ENCODE measurements at places on chromosomes 13 and 19.

GRCh38 chr19:12881172-12881808, at the start of gene DNASE2:
Gene DNASE2 (minus strand): TSS chr19:12881449. CDS start chr19:12881375, 74 bp downstream.
- peak within 1 kb of the TSS; percentile 86 for H3K27ac ChIP-seq
- H3K27me3 ChIP-seq, result peaks cover 11% of the 10 kb centered on the region
- peaks cover 15% of the 10 kb centered on the region for H3K4me1 ChIP-seq

DNA sequence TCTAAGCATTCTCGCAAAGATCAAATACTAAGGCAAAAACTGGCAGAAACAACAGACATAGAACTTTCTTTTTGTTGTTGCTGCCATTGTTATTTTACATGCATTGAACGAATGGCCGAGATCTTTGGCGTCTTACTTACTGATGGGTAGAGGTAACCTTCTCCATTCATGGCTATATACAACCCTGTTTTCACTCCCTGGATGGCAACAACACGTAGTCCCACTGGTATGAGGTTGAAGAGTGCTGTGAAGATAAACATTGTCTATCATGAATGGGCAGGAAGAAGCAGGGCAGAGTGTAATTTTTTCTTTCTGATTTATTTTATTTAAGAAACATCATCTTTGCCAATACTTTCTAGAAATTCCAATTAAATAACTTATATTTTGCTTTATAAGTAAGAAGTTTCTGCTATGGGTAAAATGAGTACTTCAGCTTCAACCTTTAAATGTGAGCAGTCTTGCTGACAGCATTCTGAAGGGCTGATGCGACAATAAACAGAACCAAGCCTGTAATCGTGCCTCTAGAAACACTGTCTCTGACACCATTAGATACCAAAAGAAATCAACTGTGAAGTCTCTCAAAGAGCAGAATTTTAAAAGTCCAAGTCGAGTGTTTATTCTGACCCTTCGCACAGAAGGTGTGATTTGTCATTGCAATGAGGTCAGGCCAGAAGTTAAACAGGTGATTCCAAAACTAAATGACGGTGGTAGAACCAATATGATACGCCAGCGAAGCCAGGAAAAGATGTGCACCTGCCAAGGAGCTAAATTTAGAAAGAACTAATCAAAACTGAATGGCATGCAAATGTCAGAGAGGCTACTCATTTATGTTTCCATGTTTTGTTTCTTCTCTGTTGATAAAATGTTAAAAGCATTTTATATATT, 416.4 kb downstream of the ITGBL1 start:
- H3K4me3 ChIP-seq, result no peak overlapping the region
- H3K27me3 ChIP-seq, result peaks cover 49% of the 10 kb centered on the region
- H3K36me3 ChIP-seq, result no peaks in the 10 kb centered on the region
- DNase-seq, result no peak

- no peak overlapping the region for H3K4me3 ChIP-seq
- peak; percentile 91 for DNase-seq
- peaks cover 10% of the 10 kb centered on the region for H3K4me1 ChIP-seq
- peak overlapping the region; percentile 47 for H3K27ac ChIP-seq
Measured at GRCh38 chr19:5536337-5536894, 31.3 kb downstream of the TINCR start.

DNA sequence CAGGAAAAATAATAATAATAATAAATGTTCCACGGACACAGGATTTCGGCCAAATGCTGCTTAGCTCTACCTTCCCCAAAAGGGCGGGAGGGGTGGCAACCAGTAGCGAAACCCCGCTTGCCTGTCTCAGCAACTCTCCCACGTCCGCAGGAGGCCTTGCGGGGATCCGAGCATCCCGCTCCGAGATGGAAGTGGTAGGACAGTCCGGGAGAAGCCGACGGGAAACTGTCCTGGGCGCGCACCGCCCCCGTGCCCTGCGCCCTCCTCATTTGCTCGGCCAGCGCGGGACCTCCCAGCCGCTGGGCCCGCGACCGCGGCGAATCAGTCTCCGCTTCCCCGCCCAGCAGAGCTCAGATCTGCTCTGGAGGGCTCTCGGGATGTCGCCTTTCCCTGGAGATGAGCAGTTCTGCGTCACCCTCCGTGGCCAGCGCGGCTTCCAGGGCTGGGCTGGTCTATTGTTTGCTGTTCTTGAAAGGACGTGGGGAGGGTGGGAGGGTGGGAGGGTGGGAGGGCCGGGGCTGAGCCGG, 48.9 kb upstream of the PABPC3 start:
- peaks cover 75% of the 10 kb centered on the region for H3K27me3 ChIP-seq
- no peaks in the 10 kb centered on the region for H3K36me3 ChIP-seq
- H3K27ac ChIP-seq, result no peak overlapping the region
- peak overlapping the region; percentile 64 for H3K4me3 ChIP-seq
- DNase-seq, result no peak

GRCh38 chr13:96994017-96994857, at the start of gene OXGR1:
Gene OXGR1 (minus strand): TSS chr13:96994476. CDS start chr13:96987759, 6,717 bp downstream.
- H3K4me3 ChIP-seq, result peak within 1 kb of the TSS; percentile 65
- no peaks in the 10 kb centered on the region for H3K36me3 ChIP-seq
- H3K27ac ChIP-seq, result no peak within 1 kb of the TSS
- peaks cover 14% of the 10 kb centered on the region for H3K4me1 ChIP-seq
- no peak for DNase-seq

DNA sequence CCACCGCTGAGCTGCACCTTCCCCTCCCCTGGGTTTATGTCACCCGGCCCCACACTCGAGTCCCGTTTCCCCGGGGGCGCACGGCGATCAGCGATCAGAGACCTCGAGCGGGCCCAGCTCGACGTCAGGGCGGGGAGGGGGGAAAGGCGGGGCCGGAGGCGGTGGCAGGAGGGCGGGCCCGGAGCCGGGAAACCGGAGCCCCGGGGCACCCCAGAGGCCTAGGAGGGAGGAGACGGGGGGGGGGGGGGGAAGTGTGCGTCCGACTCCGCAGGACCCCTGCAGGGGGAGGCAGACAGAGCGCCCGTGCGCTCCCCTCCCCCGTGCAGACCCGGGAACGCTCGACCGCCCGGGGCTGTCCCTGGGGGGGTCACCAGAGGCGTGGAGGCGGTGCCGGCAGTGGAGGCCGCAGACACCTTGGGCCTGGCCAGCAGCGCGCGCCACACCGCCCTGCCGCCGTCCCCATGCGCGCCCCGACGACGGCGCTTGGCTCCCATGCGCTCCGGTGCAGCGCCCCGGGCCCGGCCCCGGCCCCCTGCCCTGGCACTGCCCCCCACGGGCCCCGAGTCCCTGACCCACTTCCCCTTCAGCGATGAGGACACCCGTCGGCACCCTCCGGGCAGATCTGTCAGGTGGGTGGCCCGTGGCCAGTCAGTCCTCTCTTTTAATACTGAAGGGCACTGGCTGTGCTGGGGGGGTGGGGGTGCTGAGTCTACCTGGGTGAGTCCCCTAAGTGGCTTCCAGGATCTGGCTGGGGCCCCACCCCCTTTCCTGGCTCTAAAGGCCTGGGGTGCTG, 11.8 kb downstream of the PDE4A start:
- peak overlapping the region; percentile 54 for H3K27ac ChIP-seq
- peaks cover 13% of the 10 kb centered on the region for H3K4me1 ChIP-seq
- H3K27me3 ChIP-seq, result no peaks in the 10 kb centered on the region
- peak overlapping the region; percentile 78 for H3K4me3 ChIP-seq
- no peaks in the 10 kb centered on the region for H3K36me3 ChIP-seq
- no peak for DNase-seq

Measured in osteocyte (in vitro differentiated cells).